ENCODE measurements at places on chromosomes 5 and 9.

DNA sequence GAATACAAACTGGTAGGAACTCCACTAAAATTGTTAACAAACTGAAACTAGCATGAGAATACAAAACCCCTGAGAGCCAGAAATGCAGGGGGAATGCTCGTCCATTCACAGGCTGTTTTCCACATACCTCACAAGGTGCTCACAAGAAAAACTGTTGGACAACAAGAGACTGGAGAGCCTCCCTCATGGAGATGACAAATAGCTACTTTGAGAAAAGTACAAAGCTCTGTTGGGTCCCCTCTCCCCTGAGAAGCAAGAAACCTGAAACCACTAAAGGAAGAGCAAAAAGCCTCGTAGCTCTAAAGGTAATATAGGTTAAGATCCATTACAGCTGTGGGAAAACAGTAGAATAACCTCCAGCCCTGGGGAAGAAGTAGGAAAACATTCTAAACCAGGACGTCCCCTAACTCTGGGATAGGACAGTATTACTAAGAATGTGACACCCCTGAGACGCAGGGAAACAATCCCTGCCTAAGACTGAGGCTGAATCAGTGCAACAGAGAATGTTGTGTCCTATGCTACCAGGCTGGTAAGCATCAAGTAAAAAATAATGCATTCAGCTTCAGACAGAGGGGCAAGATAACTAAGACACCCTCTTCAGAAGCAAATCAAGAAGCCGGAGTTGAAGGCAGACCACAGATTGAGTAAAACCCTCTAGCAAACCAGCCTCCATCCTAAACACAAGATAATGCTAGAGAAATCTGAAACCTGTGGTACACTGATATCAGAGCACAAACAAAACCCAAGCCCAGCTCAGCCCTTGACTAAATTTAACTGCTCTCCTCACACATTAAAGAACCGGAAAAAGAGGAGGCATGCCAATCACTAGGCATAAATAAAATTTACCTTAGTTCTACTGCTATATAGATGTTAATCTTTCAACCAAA lies 160.2 kb downstream of the SSBP2 start:
- DNase-seq, result no peak

- DNase-seq, result no peak
Observed at GRCh38 chr5:137997726-137998213, 35.1 kb downstream of the FAM13B start.

DNA sequence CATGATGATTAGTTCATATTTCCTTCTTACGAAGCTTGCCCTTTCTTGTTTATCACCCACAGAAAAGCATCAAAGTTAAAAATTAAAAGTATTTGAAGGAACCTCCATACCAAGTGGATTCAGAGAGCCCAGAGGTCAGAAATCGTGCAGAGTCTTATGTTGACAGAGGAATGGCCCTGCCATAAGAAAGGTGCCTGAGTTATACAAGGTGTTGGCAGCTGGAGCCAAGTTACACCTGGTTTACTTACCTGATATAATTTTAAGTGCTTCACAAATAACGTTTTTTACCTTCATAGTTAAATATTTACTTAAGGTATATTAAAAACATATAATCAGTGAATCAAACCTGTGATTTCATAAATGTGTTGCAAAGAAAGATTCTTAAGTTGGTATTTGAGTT lies 42.3 kb upstream of the DHFR start:
- no peak for DNase-seq

DNA sequence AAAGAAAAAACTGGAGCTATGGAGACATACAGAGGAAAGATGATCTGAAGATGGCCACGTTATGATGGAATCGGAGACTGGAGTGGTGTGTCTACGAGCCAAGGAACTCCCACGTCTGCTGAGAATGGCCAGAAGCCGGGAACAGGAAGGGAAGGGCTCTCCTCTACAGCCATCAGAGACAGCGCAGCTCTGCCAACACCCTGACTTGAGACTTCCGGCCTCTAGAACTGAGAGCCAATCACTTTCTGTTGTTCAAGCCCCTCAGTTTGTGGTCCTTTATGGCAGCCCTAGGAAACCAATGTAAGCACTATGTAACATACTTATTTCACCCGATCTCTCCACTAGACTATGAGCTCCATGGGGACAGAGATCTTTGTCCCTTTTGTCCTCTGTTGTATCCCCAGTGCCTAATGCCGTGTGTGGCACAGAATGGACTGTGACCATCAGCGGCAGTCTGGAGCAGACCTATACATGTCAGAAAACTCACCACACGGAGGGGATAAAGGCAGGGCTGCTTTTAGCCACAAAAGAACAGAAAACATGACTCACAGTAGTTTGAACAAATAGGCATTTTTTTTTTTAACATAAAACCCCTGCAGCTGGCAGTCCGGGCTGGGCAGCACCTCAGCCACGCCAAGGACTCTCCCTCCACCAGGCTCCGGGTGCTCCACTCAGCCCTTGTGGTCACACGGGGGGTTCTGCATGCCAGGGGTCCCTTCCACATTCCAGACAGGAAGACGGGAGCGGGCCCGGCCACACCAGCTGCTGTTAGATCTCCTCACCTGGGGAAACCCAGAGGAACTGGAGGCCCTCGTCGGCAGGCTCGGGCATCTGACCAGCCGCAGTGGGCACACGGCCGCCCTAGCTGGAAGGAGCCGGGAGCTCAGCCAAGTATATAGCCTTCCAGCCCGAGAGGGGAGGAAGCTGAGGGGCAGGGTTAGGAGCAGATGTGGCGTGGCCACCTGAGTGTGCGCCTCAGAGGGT lies 16.1 kb upstream of the MXD3 start:
- DNase-seq, result no peak

GRCh38 chr5:56056875-56057274 lies 62.1 kb upstream of the IL6ST start:
- no peak for DNase-seq

- no peak for DNase-seq
Observed at GRCh38 chr5:134784946-134785620, 26.5 kb downstream of the DDX46 start.

DNA sequence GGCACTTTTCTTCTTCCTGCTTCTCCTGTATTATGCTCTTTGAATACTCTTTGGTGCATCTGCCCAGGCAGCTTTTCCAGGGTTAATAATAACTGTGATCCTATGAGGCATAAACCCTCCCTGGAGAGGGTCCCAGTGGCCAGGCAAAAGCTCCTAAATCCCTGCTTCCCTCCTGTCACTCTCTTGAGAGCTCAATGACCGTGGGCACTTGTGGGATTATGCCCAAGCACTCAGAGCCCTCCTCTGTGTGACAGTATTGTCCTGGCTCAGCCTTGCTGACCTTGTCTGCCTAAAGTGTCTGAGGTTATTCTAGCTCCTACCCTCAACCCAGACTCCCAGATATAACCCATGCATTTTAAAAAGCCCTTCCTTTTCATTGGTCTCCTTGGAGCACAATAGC lies 51.9 kb downstream of the GALNT10 start:
- no peak for DNase-seq
